LHCN-M2 (cell line): ENCODE measurements at places on chromosomes 6 and 20. TPM values are rescaled to one million over a fixed set of nuclear protein-coding genes. Genes with fewer than 3 reads are reported as not detected.

GRCh38 chr6:80607811-80608391 lies 501.4 kb downstream of the BCKDHB start:
- DNase-seq: peak; percentile 95

- DNase-seq: peak; percentile 44
Observed at GRCh38 chr6:159174263-159174969, 5.2 kb downstream of the FNDC1 start.

DNA sequence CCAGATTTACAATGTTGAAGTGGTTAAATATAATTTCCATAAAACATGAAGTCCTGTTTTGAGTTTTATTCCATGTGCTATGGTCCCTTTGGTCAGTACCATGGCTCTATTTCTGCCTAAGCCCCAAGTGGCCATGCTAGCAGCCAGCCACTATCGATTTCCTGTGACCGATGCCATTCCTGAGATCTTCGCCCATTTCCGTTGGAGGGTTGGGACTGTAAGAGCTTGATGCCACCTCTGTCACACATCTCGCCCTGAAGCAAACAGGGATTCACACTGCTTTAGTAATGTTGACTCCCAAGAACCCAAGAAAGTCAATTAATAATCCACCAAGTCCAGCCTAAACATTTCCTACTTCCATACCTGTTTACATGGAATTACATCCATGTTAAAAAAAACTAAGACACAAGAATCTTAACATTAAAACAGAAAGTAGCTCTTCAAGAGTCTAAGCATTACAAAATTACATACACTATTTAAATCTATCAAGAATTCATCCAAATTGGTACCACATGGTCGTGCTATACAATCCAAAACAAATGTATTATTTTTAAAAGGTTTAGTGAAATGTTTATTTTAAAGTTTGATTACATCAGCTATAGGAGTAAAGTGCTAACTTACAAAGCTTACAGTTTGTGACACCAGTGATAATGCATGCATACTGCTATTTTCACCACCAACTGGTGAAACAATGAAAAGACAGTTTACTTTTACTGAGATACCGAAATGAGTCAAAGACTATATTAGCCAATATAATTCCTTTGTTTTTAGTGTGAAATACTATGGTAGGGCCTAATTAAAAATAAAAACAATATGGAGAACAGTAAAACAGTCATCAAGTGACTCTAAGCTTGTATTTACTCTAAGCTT lies 2.5 kb downstream of the RBM39 start:
- peak; percentile 60 for DNase-seq

DNA sequence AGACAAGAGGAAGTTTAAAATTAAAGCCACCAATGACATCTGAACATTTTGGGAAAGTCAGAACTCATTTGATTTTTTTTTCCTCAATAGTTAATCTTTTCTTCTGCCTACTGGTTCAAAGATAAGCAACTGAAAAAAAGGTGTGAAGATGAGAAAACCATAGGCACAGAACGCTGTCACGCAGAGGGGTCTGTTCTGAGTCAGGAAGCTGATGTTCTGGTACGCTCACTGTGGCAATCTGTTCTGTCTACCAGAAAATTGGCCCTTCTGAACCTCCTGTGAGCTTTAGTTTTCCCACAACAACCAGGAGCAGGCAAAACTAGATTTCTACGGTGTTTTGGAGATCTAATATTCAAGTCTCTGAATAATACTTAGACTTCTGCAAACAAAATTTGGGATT lies 76.7 kb upstream of the ADGRG6 start:
- DNase-seq: no peak

DNA sequence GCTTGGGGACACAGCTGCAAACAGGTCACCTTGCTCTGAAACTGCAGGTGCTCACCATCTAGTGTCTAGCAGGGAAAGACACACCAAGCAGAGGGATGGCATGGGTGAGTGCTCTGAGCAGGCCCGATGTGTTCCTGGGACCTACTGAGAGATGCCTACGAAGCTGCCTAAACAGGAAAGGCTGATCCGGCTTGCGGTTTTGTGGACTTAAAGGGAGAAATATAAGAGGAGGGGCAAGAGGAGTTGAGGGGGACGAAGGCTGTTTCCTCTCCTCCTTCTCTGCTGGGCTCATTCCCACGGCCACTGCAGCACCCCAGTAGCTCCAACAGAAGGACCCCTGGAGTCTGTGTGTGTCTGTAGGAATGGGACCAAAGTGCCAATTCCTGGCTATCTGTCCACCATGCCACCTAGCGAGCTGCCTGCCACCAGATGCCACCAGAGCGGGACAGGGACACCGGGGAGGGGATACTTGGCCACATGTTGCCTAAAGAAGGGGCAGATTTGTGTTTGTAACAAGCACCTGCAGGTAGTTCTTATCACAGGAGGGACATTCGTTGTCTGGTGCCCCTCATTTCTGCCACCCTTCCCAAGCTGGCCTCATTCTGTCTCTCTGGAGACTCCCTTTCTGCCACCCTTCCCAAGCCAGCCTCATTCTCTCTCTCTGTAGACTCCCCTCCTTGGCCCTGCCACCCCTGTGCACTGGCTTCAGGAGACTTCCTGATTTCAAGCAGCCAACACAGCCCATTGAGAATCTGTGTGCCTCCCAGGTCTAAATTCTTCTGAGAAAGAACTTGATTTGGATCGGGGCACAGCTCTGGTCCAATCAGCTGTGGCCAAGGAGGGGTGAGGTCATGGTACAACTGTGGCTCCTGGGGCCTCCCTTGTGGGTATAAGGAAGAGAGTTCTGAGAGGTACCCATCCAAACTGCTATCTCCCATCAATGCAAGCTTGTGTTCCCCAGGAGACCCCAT lies 221.8 kb downstream of the ANKRD60 start:
- no peak for DNase-seq

FBXO30 gene
- total RNA-seq: 11.0 and 12.2 TPM in 2 replicates

GRCh38 chr6:79076160-79076559 lies 1.9 kb downstream of the PHIP start:
- DNase-seq: peak; percentile 13
